ENCODE measurements at places on chromosomes 16 and 17.
A peak's percentile ranks its signal among the peaks of the same experiment; 100 is the strongest.

- no peak for DNase-seq
These were observed 22.6 kb downstream of the LRRC36 start for GRCh38 chr16:67349172-67349571.

GRCh38 chr17:30318155-30318554, 15.7 kb downstream of the TMIGD1 start:
- DNase-seq = no peak

- peak; percentile 41 for DNase-seq
These were observed 9.0 kb downstream of the ATAD5 start for GRCh38 chr17:30840771-30841170.

GRCh38 chr16:31192856-31193642, 9.5 kb downstream of the PYCARD start:
- DNase-seq = no peak

GRCh38 chr17:4666296-4666695, 24.8 kb upstream of the ALOX15 start:
- no peak for DNase-seq

GRCh38 chr17:69884356-69884755, 190.7 kb upstream of the KCNJ16 start:
- no peak for DNase-seq
